ENCODE measurements at places on chromosomes 4 and X. TPM values are rescaled to one million over a fixed set of nuclear protein-coding genes. Genes with fewer than 3 reads are reported as not detected.

Gene MAB21L2
- total RNA-seq, result not detected

Gene LUZP4
- total RNA-seq, result not detected

Gene MAGEA2B
- not detected for total RNA-seq

Gene AMOT
- 0.54 TPM for total RNA-seq

Gene USP17L12
- not detected for total RNA-seq

Gene ALB
- total RNA-seq, result not detected

Gene PPP1R2C
- total RNA-seq, result not detected

Gene F11
- not detected for total RNA-seq

Gene SASH3
- not detected for total RNA-seq

Gene RAB41
- not detected for total RNA-seq

Gene LONRF3
- total RNA-seq, result 3.3 TPM
